Stimulated activated CD4-positive, alpha-beta T cell treated with anti-CD3 and anti-CD28 coated beads, Interleukin-4, amount 100 ng/mL, for 24 hours (primary cell): ENCODE measurements at places on chromosomes 3 and 15.

DNA sequence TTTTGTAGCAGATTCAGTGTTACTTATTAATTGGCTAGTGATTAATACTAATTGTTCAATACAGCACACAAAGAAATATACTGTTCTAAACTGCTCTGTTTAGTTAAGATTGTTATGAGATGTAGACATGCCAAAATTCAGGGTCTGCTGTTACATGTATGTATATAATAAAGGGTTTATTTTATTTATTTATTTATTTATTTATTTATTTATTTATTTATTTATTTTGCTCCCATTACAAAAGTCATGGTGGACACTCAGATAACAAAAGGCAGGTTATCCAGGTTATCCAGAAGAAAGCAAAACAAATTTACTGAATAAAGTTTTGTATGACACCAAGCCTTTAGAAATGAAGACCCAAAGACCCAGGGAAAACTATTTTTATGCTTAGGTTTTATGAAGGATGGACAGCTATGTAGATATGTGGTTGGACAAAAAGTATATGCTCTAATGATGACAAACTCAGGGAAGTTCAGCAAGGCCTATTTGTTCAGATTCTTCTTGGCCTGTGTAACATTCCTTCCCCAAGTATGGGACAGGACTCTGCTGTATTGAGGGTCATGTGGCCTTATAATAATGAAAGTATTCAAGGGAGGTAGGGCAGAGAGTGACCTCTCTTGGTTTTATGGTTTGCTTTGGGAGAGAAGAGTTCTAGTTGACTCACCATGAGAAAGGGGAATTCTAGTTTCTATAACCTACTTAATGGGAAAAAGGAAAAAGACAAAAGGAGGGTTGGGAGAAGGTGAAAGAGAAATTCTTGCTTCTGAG, 1056.8 kb downstream of the ROBO2 start:
- DNase-seq = no peak

GRCh38 chr3:56771376-56771775, 30.4 kb downstream of the ARHGEF3 start:
- DNase-seq = no peak

- no peak for DNase-seq
Observed at GRCh38 chr3:74039105-74039504, 414.4 kb upstream of the PDZRN3 start.

DNA sequence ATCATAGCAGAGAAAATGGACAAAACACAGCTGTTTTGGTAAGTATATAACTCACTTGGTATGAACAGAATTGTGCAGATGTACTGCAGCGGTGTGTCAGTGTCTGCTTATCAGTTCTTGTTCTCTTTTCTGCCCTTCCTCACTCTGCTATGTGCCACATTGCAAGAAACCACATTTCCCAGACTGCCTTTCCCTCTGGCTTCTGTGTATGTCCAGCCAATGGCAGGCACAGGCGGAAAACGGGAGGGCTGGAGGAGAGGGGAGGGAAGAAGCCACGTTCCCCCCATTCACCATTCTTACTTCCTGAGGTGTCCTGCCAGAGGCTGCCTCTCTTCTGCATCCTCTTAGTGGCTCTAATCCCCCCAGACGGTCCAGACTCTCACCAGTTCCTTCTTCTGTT, 15.4 kb downstream of the HHLA2 start:
- DNase-seq = no peak

- DNase-seq = no peak
Observed at GRCh38 chr3:140914384-140914945, 27.2 kb upstream of the SLC25A36 start.
